Lower leg skin (tissue), 4 donors: ENCODE measurements at places on chromosomes 5 and 9. TPM values are rescaled to one million over a fixed set of nuclear protein-coding genes. Genes with fewer than 3 reads are reported as not detected.

ADRB2 gene
- 90.3 TPM for total RNA-seq

COL23A1 gene
- 3.4 TPM for total RNA-seq

PCDHA9 gene
- not detected for total RNA-seq

RIOK2 gene
- total RNA-seq, result 26.1 TPM

ZNF879 gene
- 8.4 TPM for total RNA-seq

GAPT gene
- total RNA-seq, result not detected

SLC25A2 gene
- not detected for total RNA-seq

CEL gene
- 4.8 TPM for total RNA-seq

LCN9 gene
- total RNA-seq, result not detected

ECM2 gene
- total RNA-seq, result 3.0 TPM

ADAMTS6 gene
- 0.75 TPM for total RNA-seq

AGXT2 gene
- total RNA-seq, result not detected

PFN3 gene
- total RNA-seq, result not detected

MAMDC4 gene
- total RNA-seq, result 1.4 TPM

AK8 gene
- 2.1 TPM for total RNA-seq

HAPLN1 gene
- total RNA-seq, result not detected
